ENCODE measurements at places on chromosomes 13 and 19. TPM values are rescaled to one million over a fixed set of nuclear protein-coding genes. Genes with fewer than 3 reads are reported as not detected.

Gene PRODH2
- not detected for total RNA-seq

Gene CGB7
- total RNA-seq = 0.29 TPM

Gene UPK1A
- not detected for total RNA-seq

Gene APOC4
- total RNA-seq = not detected

Gene SAMD4B
- total RNA-seq = 85.5 TPM

Gene CEACAM7
- total RNA-seq = not detected

Gene UNC13A
- under 0.01 TPM for total RNA-seq

Gene ZNF274
- 11.2 TPM for total RNA-seq

Gene ZNF329
- 11.9 TPM for total RNA-seq

Gene MIA
- total RNA-seq = not detected

Gene CAB39L
- 15.6 TPM for total RNA-seq

Gene BCAM
- 4.3 TPM for total RNA-seq

Gene RFPL4A
- total RNA-seq = not detected

Gene ASPDH
- not detected for total RNA-seq

Gene PGLYRP1
- total RNA-seq = not detected

Gene LILRB5
- total RNA-seq = not detected

Gene CACNG6
- total RNA-seq = 0.36 TPM

Gene DAPK3
- 122 TPM for total RNA-seq

Gene FCHO1
- not detected for total RNA-seq

Gene TMEM238
- 0.29 TPM for total RNA-seq

Gene ZNF709
- 5.0 TPM for total RNA-seq

Gene SH2D3A
- not detected for total RNA-seq

Gene GPC6
- 98.1 TPM for total RNA-seq

Gene ZNF468
- 23.0 TPM for total RNA-seq

Gene C19orf85
- not detected for total RNA-seq

Gene MUC16
- total RNA-seq = not detected

Gene LRRC25
- total RNA-seq = 0.88 TPM

Gene FFAR2
- total RNA-seq = not detected

Gene NKPD1
- total RNA-seq = 0.29 TPM

Gene TTC9B
- not detected for total RNA-seq

Gene LILRA1
- total RNA-seq = not detected

Gene EID2B
- total RNA-seq = 5.1 TPM

Gene MAMSTR
- total RNA-seq = 0.36 TPM

Gene EDNRB
- total RNA-seq = 0.29 TPM

Gene LGALS14
- total RNA-seq = not detected

Gene IL17D
- 2.1 TPM for total RNA-seq

Gene GADD45GIP1
- total RNA-seq = 15.2 TPM

Gene ZNF790
- 8.3 TPM for total RNA-seq

Gene KIR2DL1
- total RNA-seq = not detected

Gene ANGPTL8
- not detected for total RNA-seq

Gene FCAR
- total RNA-seq = not detected

Gene NOSIP
- total RNA-seq = 68.0 TPM

Gene CD37
- total RNA-seq = not detected

Gene CARM1
- total RNA-seq = 41.0 TPM

Gene ZNF71
- total RNA-seq = 8.5 TPM

Gene TUBA3C
- total RNA-seq = not detected
